ENCODE measurements at places on chromosomes 13 and 19.
A peak's percentile ranks its signal among the peaks of the same experiment; 100 is the strongest.

DNA sequence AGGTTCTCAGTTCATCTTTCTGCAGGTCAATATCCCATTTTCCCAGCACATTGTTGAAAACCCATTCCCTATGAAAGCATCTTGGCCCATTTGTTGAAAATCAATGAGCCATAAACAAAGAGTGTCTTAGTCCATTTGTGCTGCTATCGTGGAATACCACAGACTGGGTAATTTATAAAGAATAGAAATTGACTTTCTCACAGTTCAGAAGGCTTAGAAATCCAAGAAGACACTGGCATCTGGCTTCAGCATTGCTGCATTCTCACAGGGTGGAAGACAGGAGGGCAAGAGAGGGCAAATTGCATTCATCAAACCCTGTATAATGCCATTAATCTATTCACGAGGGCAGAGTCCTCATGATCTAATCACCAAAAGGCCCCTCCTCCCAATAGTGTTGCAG is 34.1 kb downstream of the ZNF823 start:
- no peak for DNase-seq

GRCh38 chr19:12983542-12984142 is 11.6 kb upstream of the NFIX start:
- peak; percentile 70 for DNase-seq

DNA sequence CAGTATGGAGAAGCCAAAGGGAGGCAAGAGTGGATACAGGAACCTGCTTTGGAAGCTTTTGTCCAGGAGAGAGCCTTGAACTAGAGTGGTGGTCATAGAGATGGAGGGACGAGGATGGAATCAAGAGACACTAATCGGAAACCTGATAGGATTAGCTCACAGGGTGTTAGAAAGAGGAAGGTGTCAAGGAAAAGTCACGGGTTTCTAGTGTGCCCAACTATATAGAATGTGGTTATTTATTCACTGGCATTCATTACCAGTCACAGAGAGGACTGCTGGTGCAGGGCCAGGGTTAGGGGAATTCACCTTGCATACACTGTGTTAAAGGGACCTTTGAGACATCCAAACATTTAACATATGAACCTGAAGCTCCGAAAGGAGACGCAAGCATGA is 43.4 kb upstream of the URAD start:
- no peak for DNase-seq

GRCh38 chr19:50897612-50898011 is 13.6 kb downstream of the KLK4 start:
- DNase-seq = no peak

DNA sequence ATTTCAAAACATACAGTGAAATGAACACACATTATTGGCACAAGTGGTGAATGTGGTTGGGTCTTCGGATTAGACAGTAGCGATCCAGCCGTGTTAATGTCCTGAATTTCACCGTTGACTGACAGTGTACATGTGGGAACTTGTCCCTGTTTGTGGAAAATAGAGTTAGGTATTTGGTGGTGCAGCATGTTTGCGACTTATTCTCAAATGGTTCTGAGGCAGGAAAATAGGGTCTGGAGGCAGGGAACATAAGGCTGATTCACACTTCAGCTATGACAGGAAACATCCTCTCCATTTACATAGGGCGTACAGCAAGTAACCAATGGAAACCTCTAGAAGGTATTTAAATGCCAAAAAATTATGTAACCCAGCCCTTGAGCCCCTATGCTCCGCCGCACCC is 4.2 kb downstream of the LGALS7B start:
- no peak for DNase-seq

GRCh38 chr13:98916403-98916802 is 61.5 kb downstream of the DOCK9 start:
- no peak for DNase-seq

- DNase-seq = no peak
Measured at GRCh38 chr19:16106121-16106520, 5.6 kb upstream of the RAB8A start.

DNA sequence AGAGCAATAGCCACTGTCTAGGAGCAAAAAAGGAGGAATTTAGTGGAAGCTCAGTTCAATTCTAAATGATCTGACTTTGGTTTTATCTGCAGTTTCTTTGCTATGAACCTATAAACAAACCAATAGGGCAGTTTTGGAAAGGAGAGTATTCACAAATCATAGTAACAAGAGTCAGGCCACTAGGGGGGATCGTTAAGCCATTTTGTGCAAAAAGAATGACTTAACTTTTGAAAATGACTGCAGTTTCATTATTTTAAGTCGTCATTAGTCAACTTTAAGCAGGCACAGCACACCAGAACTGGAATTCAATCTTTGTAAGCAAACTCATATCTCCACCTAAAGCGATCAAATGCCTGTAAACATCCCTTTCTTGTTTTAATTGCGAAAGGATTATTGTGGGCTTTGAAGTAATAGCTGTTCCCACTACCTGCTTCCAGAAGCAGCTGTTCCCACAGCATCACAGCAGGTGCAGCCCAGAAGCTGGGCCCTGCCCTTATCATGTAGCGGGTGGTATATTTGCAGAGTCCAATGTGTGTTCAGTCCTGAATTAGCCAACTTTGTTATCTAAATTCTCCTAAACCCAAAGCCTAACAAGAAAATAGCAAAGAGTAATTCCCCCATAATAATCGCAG is 51.5 kb downstream of the SOX21 start:
- no peak for DNase-seq

GRCh38 chr13:80444240-80445015 is 103.5 kb upstream of the SPRY2 start:
- no peak for DNase-seq

DNA sequence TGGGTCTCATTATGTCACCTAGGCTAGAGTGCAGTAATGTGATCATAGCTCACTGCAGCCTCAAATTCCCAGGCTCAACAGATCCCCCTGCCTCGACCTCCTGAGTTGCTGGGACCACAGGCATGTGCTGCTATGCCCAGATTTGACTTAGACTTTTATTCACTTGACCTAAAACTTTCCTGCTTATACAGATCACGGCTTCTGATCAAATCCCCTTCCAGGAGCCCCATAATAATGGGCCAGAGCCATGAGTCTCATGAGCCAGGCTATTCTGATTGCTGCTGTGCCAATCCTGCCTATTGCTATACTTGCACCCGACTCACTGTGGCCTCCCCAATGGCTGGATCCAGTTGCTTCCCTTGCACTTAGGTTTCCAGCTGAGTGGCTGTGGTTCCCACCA is 42.0 kb downstream of the C1QTNF9 start:
- DNase-seq = no peak

DNA sequence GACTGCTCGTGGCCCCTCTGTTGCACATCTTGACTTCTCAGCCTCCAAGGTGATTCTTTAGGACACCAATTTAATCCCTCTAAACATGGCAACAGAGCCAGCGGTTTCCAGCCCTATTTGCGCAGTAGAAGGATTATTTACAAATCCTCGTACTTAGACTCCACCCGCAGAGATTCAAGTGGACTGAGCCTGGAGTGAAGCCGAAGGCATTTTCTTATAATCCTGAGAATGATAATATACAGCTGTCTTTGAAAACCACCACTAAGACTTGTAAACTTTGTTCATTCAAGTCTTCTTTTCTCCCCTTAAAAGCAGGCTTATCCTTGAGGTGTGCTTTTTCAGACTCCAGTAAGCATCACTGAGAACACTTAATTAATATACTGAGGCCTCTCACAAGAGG is 4.8 kb upstream of the DPRX start:
- DNase-seq = no peak

- DNase-seq = no peak
Measured at GRCh38 chr13:82833923-82834322, 1048.4 kb downstream of the SLITRK1 start.

DNA sequence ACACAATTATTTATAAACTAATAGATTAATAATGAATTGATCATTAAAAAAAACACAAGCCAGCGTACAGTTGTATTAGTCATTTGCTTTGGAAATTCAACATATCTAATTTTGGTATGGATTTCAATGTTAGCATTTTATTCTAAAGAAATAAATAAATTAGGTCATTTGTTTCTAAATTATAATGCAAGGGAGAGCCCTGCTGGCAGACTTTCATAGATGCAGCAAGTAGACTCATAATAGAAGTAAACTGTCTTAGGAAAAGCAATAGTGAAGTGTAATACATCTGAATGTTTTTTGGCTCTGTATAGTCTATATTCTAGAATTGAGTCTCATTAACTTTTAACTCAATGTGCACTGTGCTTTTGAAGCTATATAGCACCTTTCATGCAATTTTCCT is 982.4 kb upstream of the MIR17HG start:
- no peak for DNase-seq

DNA sequence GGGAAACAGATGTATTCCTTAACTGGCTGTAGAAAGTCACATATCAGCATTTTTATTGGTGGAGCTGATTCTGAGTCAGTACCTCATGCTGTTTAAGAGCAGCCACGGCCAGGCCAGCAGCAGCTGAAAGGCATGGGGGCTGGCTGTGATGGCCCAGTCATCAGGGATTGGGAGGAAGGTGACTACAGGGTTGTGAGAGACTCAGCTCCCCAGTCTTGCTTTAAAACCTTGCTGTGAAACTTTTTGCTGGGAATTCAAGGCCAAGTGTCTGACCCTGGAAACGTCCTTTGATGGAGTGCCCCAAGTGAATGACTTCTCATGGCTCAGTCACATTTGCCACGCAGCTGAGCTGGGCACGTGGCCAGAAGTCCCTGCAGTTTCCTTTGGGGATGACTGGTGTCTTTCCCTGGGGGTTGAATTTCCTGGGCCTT is 39.1 kb upstream of the RNF113B start:
- DNase-seq = no peak

DNA sequence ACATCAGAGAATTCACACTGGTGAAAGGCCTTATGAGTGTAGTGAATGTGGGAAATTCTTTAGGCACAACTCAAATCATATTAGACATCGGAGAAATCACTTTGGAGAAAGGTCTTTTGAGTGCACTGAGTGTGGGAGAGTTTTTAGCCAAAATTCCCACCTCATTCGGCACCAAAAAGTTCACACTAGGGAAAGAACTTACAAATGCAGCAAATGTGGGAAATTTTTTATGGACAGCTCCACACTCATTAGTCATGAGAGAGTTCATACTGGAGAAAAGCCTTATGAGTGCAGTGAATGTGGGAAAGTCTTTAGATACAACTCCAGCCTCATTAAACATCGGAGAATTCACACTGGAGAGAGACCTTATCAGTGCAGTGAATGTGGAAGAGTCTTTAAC is 10.1 kb downstream of the ZNF17 start:
- no peak for DNase-seq

DNA sequence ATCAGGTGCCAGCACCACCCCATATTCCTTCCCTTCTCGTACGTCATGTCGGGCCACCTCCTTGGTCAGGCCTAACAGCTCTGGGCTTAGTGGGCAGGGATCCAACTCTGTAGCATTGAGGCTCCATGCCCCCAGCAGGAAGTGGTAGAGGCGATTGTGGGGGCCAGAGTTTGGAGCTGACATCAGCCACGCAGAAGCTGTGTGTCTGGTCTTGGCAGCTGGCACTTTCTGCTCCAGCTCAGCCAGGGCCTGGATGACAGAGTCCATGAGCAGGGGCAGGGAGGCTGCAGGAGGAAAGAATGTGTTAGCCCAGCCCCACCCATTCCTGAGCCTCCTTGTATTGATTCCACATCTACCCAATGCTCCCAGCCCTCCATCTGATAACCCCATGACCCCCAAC is 3.0 kb downstream of the PGLYRP2 start:
- no peak for DNase-seq

DNA sequence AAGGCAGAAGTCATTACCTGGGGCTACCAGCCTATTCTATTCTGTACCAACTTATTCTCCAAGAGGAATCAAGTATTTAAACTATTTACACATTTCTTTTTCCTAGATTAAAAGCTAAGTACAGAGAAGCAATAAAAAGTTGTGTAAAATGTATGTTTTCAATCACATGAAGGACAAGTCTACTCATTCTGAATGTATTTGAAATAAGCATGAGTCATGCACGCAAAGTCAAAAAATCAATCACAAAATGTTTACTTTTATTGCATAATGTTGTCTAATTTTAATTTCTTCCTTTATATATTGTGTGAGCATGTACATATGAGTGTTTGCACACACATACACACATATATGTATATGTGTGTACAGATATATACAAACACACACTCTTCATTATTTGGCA is 136.7 kb downstream of the DACH1 start:
- DNase-seq = no peak

DNA sequence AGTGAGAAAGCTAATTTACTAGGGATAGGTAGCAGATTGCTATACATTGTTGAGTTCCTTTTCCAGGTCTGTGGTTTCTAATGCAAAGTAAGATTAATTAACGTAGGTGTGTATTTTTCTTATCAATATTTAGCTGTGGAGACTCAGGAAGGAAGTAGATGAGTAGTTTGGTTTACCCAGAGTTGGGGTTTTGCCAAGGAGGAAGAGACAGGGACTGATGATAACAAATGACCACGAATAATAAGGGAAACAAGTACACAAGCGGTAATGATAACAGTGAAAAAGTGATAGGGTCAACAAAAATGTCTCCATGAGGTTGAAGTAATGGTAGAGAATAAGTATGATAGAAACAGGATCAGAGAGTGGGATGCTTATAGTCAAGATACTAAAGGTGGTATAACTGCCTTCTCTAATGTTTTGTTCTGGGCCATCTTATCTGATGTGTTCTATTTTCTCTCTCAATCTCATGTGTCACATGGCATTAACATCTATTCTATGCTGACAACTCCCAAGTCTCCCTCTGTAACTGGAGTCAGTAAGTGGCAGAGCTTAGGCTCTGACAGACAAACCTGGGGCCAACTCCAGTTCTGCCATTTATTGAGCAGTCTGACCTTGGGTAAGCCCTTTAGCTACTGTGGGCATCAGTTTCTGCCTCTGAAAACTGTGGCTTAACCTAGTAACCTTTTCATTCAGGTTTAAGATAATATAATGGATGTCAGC is 8.8 kb downstream of the OBI1 start:
- DNase-seq = no peak

- no peak for DNase-seq
Measured at GRCh38 chr13:50353651-50354415, 338.6 kb downstream of the KCNRG start.

- DNase-seq = no peak
Measured at GRCh38 chr19:35940078-35940775, 4.1 kb downstream of the LRFN3 start.

GRCh38 chr13:39200249-39200910 is 162.1 kb downstream of the NHLRC3 start:
- no peak for DNase-seq

- DNase-seq = no peak
Measured at GRCh38 chr19:4868286-4868834, 893 bp upstream of the PLIN3 start.

- DNase-seq = no peak
Measured at GRCh38 chr13:74226791-74227475, 92.7 kb upstream of the KLF12 start.

- no peak for DNase-seq
Measured at GRCh38 chr13:59480396-59481259, 683.1 kb downstream of the DIAPH3 start.

DNA sequence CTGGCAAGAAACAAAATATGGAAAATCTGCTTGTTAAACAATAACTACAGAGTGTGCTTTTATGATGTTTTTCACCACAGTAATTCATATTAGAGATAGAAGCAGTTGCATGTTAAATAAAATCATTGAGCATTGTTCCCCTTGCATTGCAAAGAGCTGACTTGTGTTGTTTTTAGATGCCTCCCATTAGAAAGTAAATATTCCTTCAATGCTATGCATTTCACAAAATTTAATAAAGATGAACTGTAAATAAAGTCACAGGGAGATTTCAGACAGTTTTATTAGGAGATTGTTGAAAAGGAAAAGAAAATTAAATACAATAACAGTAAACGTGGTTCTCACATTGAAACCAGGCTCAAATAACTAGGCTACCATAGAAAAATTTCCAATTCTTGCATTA is 429.3 kb downstream of the DACH1 start:
- DNase-seq = no peak
